ENCODE measurements at places on chromosomes 11 and 22. TPM values are rescaled to one million over a fixed set of nuclear protein-coding genes. Genes with fewer than 3 reads are reported as not detected.

The LGALS1 gene
- total RNA-seq = 185 TPM

The TMEM191B gene
- total RNA-seq = 3.5 TPM

The MYEOV gene
- not detected for total RNA-seq

The TTC17 gene
- 96.4 TPM for total RNA-seq

DNA sequence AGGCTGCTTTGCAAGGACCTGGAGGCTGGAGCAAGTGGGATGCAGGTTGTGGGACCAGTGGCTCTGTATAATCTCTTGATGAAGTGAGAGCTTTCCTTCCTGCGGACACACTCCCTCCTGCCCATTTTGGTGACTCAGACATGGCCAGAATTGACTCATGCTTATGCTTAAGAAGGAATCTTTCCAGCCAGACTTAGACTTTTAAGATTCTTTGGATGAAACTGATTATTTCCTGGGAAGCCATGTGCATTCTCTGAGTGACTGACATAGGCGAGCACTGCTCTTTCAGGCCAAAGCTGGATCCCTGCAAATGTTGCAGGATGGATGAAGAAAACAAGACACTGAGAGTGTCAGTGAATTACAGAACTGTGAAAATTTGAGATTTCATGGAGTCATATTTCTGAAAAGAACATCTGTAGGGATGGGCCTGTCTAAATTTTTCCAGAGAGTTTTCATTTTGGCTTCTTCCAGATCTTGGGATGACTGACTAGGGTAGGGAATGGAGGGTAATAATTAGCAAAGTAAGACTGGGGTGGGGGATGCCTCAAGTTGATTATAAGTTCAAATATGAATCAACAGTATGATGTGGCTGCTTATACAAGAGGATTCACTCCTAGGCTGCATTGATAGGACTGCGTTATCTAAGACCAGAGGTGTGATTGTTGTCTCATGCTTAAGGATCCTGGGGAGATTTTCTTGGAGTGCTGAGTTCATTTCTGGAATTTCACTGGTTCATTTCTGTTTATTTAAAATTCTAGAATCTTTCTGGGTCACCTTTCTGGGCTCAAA lies 195.8 kb downstream of the HIPK3 start:
- H3K4me3 ChIP-seq = no peak overlapping the region
- no peak for DNase-seq
- H3K27ac ChIP-seq = no peak overlapping the region
- no peaks in the 10 kb centered on the region for H3K27me3 ChIP-seq

DNA sequence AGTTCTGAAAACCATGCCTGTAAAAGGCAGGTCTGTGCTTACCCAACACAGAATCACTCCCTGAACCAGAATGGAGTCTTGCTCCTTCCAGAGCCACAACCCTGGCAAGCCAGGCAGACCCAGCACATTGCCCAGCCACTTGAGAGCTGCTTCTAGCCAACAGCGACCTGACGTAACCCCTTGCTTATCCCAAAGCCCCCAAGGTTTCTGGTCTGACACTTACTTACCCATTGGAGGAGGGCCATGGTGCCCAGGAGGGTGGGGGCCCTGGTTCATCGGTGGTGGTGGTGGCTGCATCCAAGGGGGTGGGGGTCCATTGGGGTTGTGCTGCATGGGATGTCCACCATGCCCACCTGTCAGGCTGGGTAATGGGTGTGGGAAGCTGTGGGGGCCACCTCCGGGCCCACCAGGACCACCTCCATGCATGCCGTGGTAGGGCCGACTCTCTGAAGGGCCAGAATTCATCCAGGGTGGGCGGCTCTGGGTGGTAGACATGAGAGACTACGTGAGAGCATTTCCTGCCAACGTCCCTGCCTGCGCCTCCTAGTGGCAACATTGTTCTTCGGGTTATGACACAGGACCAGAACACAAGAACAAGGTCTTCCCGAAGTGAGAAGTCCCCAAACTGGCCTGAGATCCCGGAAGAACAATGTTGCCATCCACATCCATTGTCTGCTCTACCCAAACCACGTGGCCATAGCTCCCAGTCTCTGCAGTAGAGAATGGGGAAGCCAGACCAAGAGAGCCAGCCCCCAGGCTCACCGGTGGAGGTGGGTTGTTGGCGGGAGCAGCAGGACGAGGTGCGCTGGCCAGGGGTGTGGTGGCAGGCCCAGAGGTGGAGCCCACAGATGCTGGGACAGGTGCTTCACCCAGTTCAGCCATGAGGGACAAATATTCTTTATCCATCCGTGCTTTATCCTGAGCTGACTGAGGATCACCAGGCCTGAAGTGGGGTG lies 7.8 kb upstream of the PYGM start:
- no peaks in the 10 kb centered on the region for H3K27me3 ChIP-seq
- peaks cover 29% of the 10 kb centered on the region for H3K4me1 ChIP-seq
- no peak overlapping the region for H3K4me3 ChIP-seq
- peaks cover 98% of the 10 kb centered on the region for H3K36me3 ChIP-seq

GRCh38 chr11:19935507-19935906 lies 222.9 kb downstream of the NAV2 start:
- H3K4me3 ChIP-seq = no peak overlapping the region
- DNase-seq = no peak
- no peaks in the 10 kb centered on the region for H3K36me3 ChIP-seq
- H3K27ac ChIP-seq = no peak overlapping the region
- H3K4me1 ChIP-seq = no peaks in the 10 kb centered on the region
- H3K27me3 ChIP-seq = no peaks in the 10 kb centered on the region

- no peaks in the 10 kb centered on the region for H3K36me3 ChIP-seq
- no peak overlapping the region for H3K27ac ChIP-seq
- no peak for DNase-seq
- H3K4me3 ChIP-seq = no peak overlapping the region
- no peaks in the 10 kb centered on the region for H3K27me3 ChIP-seq
These were observed 122.2 kb downstream of the ABTB2 start for GRCh38 chr11:34235591-34236071.

DNA sequence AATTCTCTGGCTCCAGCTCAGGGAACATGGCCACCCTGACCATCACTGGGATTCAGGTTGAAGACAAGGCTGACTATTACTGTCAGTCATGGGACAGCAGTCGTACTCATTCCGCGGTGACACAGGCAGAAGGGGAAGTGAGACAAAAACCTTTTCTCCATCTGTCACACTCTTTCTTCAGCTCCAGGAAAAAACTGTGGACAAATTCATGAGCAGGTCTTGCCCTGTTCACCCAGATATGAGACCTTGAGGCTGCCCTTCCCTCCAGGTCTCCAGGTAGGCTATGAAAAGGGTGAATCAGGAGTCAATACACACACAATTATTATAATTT lies 39.4 kb upstream of the GGTLC2 start:
- no peak overlapping the region for H3K27ac ChIP-seq
- no peaks in the 10 kb centered on the region for H3K4me1 ChIP-seq
- DNase-seq = no peak
- H3K27me3 ChIP-seq = no peaks in the 10 kb centered on the region
- H3K36me3 ChIP-seq = no peaks in the 10 kb centered on the region

GRCh38 chr11:75200051-75200450 lies 40.5 kb upstream of the TPBGL start:
- H3K27me3 ChIP-seq = no peaks in the 10 kb centered on the region
- H3K27ac ChIP-seq = peak overlapping the region; percentile 39

DNA sequence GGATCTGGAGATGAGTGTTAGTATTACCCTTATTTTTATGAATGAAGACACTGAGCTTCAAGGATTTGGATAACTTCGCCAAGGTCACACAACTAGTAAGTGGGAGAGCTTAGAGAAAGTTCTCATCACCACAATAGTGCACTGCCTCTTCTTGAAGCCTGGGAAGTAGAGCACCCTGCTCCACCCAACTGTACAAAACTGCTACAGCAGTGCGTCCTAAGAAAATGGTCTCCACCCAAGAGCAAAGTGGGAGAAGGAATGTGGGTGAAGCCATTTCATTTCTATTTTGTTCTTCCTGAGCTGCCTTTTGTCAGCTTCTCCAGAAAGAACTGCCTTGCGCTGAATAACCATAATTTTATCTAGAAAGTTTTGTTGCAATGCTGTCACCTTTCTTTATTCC lies 403.9 kb upstream of the FAT3 start:
- no peaks in the 10 kb centered on the region for H3K36me3 ChIP-seq
- H3K27me3 ChIP-seq = no peaks in the 10 kb centered on the region
- H3K4me3 ChIP-seq = no peak overlapping the region
- no peak overlapping the region for H3K27ac ChIP-seq

DNA sequence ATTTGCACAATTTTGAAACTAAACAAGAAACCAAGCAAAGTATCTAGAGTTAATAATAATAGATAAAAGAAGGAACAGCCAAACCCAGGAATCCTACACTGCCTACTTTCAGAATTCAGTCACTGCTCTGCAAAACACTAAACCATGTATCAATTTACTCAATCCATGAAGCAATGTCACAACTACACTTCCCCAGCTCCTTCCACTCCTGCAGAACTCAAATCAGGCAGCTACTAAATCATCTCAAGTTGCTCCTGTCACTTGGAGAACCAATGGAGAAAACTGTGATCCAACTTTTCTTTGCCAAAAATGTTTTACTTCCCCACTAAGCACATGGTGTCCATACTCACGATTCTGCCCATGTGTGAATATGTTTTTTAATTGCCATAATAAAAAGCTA lies 24.9 kb upstream of the C11orf58 start:
- no peak overlapping the region for H3K4me3 ChIP-seq
- no peaks in the 10 kb centered on the region for H3K36me3 ChIP-seq
- no peaks in the 10 kb centered on the region for H3K4me1 ChIP-seq
- H3K27me3 ChIP-seq = no peaks in the 10 kb centered on the region
